Peyer's patch (tissue), 4 donors: ENCODE measurements at places on chromosomes 5 and 9. TPM values are rescaled to one million over a fixed set of nuclear protein-coding genes. Genes with fewer than 3 reads are reported as not detected.

DNA sequence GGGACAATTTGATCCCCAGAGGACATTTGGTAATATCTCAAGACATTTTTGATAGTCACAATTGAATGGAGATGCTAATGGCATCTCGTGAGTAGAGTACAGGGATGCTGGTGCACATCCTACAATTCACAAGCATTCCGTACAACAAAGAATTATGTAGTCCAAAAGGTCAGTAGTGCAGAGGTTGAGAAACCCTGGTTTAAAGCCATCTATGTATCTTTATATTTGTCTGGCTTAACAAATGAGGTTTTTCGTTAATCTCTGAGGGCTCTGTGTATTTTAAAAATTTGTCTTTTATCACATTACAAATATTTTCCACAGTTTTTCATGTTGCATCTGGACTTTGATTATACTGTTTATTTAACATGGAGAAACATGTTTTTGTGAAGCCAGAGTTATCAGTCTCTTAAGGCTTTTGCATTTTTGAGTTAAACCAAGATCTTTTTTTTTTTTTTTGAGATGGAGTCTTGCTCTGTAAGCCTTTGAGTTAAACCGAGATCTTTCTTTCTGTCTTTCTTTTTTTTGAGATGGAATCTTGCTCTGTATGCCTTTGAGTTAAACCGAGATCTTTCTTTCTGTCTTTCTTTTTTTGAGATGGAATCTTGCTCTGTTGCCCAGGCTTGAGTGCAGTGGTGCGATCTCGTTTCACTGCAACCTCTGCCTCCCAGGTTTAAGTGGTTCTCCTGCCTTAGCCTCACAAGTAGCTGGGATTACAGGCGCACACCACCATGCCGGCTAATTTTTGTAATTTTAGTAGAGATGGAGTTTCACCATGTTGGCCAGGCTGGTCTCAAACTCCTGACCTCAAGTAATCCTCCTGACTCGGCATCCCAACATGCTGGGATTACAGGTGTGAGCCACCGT is 2.8 kb downstream of the HSDL2 start:
- H3K4me1 ChIP-seq: peaks cover 15% of the 10 kb centered on the region
- H3K36me3 ChIP-seq: no peaks in the 10 kb centered on the region

DNA sequence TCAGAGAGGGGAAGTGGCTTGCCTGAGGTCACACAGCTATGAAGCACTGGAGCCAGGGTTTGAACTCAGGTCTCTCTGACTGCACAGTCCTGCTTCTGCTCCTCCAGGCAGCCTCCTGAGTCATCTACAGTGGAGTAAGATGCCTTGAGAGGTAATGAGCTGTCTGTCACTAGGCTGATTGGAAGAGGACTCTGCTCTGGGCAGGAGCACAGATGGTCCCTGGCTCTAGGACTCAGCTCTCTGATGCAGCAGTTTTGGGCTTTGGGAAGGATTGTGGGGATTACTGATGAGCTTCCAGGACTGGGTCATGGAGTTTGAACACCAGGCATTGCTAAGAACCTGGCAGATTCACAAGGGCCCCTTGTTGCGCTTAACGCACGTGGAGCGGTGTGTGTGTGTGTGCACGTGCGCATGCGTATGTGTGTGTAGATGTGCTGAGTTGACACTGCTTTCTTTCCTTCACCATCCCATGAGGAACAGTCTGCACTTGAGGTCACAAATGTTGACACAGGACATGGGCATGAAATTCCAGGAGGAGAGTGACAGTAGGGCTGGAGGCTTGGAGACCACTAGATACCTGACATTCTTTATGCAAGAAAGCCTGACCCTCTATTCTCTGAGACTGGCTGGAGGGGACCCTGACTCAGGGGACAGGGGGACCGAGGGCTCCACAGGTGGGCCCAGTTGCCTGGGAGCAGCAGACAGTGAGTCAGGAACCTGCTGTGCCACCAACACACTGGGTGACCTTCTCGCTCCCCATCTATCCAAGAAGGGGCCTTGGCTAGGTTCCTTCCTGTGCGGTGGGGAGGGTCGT is 170.5 kb downstream of the RGS3 start:
- no peak overlapping the region for H3K4me3 ChIP-seq
- peak; percentile 20 for DNase-seq
- H3K27me3 ChIP-seq: no peaks in the 10 kb centered on the region
- H3K27ac ChIP-seq: no peak overlapping the region

DNA sequence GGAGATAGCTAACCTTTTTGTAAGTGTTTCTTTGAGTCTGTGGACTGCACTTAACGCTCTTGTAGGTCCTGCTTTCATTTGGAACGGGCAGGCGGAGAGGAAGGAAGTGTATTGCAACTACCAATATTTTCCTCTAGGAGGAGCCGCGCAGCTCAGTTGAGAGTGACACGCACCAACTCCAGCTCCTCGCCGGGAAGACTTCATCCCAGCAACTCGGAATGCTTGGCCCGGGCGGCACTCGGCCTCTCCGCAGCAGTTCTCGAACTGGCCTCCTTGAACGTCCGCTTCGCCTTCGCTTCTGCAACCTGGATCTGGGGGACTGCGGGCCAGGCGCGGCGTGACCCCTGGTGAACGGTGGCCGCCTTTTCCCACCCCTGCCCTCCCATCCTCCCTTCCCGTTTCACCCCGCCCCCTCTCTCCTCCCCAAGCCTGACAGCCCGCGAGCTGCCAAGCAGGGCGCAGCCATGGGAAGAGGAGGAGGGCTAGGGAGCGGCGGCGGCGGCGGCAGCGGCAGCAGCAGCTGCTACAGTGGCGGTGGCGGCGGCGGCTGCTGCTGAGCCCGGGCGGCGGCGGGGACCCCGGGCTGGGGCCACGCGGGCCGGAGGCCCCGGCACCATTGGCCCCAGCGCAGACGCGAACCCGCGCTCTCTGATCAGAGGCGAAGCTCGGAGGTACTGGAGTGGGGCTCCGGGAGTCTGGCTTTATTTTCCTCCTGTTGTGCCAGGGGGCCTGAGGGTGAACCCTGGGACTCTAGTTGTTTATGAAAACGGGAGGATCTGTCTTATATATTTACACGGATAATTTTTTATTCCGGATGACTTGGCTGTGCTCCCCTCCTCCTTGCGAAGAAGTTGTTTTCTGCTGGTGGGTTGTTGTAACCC is at the start of gene GHR:
GHR (plus strand) TSS at position 155 of the 881 bp plus-strand sequence. CDS start 142,436 bp downstream, outside the sequence.
- H3K36me3 ChIP-seq: no peaks in the 10 kb centered on the region
- no peaks in the 10 kb centered on the region for H3K4me1 ChIP-seq
- no peaks in the 10 kb centered on the region for H3K27me3 ChIP-seq
- peak within 1 kb of the TSS; percentile 40 for H3K27ac ChIP-seq
- peak within 1 kb of the TSS; percentile 67 for H3K4me3 ChIP-seq

- H3K4me3 ChIP-seq: no peak overlapping the region
- H3K36me3 ChIP-seq: no peaks in the 10 kb centered on the region
- H3K27ac ChIP-seq: no peak overlapping the region
- DNase-seq: no peak
Measured at GRCh38 chr9:90722071-90722470, 79.4 kb upstream of the DIRAS2 start.

GRCh38 chr5:32814141-32814540 is 103.0 kb downstream of the NPR3 start:
- H3K27ac ChIP-seq: no peak overlapping the region
- H3K36me3 ChIP-seq: no peaks in the 10 kb centered on the region
- no peak overlapping the region for H3K4me3 ChIP-seq
- no peak for DNase-seq

DNA sequence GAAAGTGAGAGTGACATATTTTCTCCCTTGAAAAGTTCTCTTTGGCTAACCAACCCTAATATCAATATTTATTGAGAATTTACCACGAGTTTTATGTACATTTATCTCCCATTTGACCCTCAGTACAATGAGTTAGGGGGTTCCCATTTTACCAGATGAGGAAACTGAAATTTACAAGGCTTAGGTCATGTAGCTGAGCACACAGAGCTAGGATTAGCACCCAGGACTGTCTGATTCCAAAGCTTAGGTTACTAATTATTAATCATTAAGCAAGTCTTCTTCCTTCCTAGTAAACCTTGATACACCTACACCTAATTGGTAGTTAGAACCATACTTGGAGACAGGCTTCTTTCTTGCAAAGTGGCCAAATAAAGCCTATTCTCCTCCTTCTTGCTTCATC is 12.2 kb downstream of the SLC1A1 start:
- no peaks in the 10 kb centered on the region for H3K4me1 ChIP-seq
- H3K27ac ChIP-seq: no peak overlapping the region
- no peaks in the 10 kb centered on the region for H3K27me3 ChIP-seq
- DNase-seq: no peak
- H3K4me3 ChIP-seq: no peak overlapping the region

GRCh38 chr5:73183481-73183891 is 10.5 kb downstream of the TMEM174 start:
- DNase-seq: peak; percentile 81
- no peaks in the 10 kb centered on the region for H3K36me3 ChIP-seq
- no peaks in the 10 kb centered on the region for H3K27me3 ChIP-seq
- H3K4me3 ChIP-seq: no peak overlapping the region

- no peaks in the 10 kb centered on the region for H3K4me1 ChIP-seq
- no peak overlapping the region for H3K4me3 ChIP-seq
- no peak overlapping the region for H3K27ac ChIP-seq
Measured at GRCh38 chr9:129781981-129782380, 21.0 kb upstream of the TOR1B start.

- no peaks in the 10 kb centered on the region for H3K36me3 ChIP-seq
- no peaks in the 10 kb centered on the region for H3K4me1 ChIP-seq
Measured at GRCh38 chr5:152631221-152631620, 226.1 kb upstream of the NMUR2 start.

- peaks cover 8% of the 10 kb centered on the region for H3K4me1 ChIP-seq
- no peak overlapping the region for H3K4me3 ChIP-seq
- DNase-seq: no peak
- H3K27ac ChIP-seq: no peak overlapping the region
Measured at GRCh38 chr9:131391020-131391419, 2.9 kb upstream of the PRRC2B start.

- H3K27me3 ChIP-seq: no peaks in the 10 kb centered on the region
- H3K36me3 ChIP-seq: no peaks in the 10 kb centered on the region
- peak; percentile 96 for DNase-seq
- H3K4me3 ChIP-seq: peak within 1 kb of the TSS; percentile 81
- H3K27ac ChIP-seq: peak within 1 kb of the TSS; percentile 86
Measured at GRCh38 chr5:177133096-177133852, at the start of gene NSD1. TSS of gene NSD1 (plus strand) at chr5:177133773. CDS start at chr5:177135104, 1,331 bp downstream.

DNA sequence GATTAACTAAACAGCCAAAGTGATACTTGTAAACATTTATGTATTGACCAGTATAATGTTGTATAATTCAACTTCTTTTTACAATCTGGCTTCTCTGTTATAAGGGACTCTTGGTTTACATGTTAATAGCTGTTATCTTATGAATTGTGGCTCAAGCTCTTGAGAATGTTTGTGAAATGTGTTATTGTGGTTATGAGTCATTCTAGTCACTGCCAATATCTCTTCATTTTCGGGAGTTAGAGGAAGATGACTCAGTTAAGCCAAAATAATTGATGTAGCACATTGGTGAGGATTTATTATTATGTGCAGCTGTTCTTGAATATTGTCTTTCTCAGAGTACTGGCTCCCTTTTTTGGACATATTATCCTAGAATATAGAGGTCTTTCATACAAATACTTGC is 655.2 kb upstream of the RIOK2 start:
- no peak for DNase-seq
- H3K36me3 ChIP-seq: no peaks in the 10 kb centered on the region
- no peaks in the 10 kb centered on the region for H3K27me3 ChIP-seq
- H3K4me3 ChIP-seq: no peak overlapping the region
- H3K27ac ChIP-seq: no peak overlapping the region
- H3K4me1 ChIP-seq: no peaks in the 10 kb centered on the region

DNA sequence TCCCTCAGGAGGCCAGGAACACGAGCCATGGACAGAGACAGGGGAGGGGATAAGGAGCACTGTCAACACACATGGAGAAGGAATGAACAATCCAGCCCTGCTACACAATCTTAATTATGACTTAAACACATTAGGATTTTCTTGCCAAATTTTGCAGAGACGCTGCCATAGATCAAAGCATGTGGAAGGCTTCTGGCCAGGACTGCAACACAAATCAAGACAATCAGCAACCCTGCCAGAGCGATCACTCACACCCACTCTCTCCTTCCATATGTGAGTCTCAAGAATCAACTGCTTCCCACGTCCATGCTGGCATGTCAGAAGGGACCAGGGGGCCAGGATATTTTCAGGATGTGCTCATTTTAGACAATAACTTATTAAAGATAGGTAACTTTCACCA is 85.6 kb downstream of the ROR2 start:
- no peak overlapping the region for H3K4me3 ChIP-seq
- H3K27ac ChIP-seq: no peak overlapping the region

GRCh38 chr5:17852740-17853139 is 218.5 kb downstream of the TAF11L14 start:
- no peaks in the 10 kb centered on the region for H3K36me3 ChIP-seq
- H3K27me3 ChIP-seq: no peaks in the 10 kb centered on the region
- H3K4me3 ChIP-seq: no peak overlapping the region
- no peaks in the 10 kb centered on the region for H3K4me1 ChIP-seq
- H3K27ac ChIP-seq: no peak overlapping the region

- H3K36me3 ChIP-seq: no peaks in the 10 kb centered on the region
- no peaks in the 10 kb centered on the region for H3K27me3 ChIP-seq
- DNase-seq: no peak
- no peak overlapping the region for H3K4me3 ChIP-seq
Measured at GRCh38 chr9:101126556-101126955, 98.0 kb downstream of the PLPPR1 start.

GRCh38 chr5:6391151-6391550 is 12.8 kb upstream of the MED10 start:
- no peaks in the 10 kb centered on the region for H3K27me3 ChIP-seq
- no peak overlapping the region for H3K4me3 ChIP-seq
- H3K27ac ChIP-seq: no peak overlapping the region
- no peaks in the 10 kb centered on the region for H3K36me3 ChIP-seq
- no peak for DNase-seq

Gene CYLC2
- not detected for total RNA-seq

Gene PDZD2
- 3.2 TPM for total RNA-seq

Gene CKMT2
- total RNA-seq: 1.7 TPM

Gene SPARC
- 64.3 TPM for total RNA-seq

Gene SEMA4D
- 124 TPM for total RNA-seq

Gene CYSRT1
- total RNA-seq: 1.3 TPM

Gene TMEM215
- total RNA-seq: not detected

Gene FAM151B
- total RNA-seq: 1.1 TPM

Gene ADGRD2
- total RNA-seq: not detected
